ENCODE measurements at places on chromosomes 16 and 17.

DNA sequence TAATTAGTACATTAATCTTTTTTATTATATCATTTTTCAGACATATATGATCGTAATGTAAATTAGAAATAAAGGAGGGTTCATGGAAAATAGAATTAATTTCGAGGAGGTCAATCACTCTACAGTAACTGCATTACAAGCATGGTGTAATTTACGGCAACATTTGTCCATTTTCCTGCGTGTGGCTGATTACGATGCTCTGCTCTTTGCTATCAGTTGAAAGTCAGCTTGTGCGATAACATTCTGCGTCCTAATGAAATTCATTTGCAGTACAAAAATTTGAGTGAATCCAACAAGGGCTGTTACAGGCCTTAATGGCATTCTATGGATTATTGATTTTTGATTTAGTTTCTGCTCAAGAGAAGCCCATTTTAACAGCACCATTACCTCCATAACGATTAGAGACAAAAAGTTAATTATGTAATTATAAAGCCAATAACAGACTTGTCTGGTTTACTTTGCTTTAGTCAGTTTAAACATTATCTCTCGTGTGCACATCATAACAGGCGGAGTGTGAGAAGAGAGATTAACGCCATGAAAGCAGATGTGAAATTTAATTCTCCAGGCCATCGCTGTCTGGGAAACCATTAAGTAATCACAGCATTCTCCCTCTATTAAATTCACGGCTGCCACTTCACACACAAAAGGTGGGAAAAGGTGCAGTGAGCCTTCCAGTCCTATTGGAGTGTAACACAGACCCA lies 256.4 kb upstream of the IRX3 start:
- DNase-seq, result peak; percentile 57

GRCh38 chr16:55437625-55438024 lies 41.4 kb upstream of the MMP2 start:
- no peak for DNase-seq

- no peak for DNase-seq
Measured at GRCh38 chr17:49850772-49851386, 3.0 kb upstream of the TAC4 start.

- DNase-seq, result no peak
Measured at GRCh38 chr17:64129515-64129764, 504 bp downstream of the ERN1 start.

DNA sequence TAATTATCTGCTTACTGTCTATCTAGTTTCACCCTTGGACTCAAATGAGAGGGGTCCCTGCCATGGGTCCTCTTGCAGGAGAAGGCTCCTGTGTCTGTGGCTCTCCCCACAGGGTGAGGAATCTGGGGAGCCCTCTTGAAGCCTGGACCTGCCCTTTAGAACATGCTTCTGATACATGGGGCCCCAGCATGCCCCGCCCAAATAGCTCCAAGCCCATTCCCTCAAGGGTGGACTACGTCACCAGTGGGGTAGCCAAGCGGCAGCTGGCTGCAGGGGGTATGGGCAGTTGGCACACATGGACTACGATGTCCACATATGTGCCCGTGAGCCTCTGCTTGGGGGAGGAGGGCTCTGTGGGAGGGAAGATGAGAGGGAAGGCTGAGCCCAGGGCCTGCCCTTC lies 39.3 kb downstream of the ARHGAP27 start:
- no peak for DNase-seq

GRCh38 chr17:8746501-8747236 lies 2.0 kb upstream of the CCDC42 start:
- DNase-seq, result no peak

DNA sequence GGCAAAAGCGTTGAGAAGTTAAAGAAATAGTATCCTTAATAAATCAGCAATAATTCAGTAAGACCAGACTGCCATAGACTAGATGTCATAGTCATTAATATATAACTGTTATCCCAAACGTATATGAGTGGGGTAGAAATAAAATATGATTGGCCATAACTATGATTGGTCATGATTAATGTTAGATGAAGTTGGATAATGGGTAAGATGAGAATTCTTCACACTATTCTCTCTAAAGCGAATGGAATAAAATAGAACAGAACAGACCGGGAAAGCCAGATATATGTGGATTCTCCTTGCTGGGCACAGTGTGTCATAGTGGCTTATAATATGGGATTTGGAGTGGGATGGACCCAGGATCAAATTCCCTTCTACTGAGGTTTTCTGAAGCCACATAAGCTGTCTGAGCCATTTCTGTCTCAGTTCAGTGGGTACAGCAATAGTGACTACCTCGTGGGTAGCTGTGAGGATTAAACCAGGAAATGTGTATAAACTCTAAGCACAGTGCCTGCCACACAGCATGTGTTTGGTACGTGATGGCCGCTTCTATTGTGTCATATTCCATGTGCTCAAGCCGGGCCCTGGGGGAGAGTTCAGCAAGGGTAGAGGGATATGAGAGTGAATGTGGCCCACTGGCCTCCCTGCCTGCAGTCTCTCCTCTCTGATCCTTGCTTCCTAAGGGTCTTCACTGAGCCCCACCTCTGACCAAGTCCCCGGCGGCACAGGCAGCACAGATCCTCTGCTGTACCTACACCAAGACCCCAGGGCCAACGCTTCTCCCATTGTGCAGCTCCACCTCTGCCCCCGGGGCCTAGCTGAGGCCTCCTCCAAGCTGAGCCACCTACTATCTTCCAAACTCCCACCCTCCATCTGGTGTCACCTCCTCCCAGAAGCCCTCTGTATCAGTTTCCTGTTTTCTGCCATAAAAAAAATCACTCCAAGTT lies 3.7 kb downstream of the CETP start:
- DNase-seq, result no peak

GRCh38 chr16:15502041-15502725 lies 67.8 kb downstream of the BMERB1 start:
- no peak for DNase-seq

DNA sequence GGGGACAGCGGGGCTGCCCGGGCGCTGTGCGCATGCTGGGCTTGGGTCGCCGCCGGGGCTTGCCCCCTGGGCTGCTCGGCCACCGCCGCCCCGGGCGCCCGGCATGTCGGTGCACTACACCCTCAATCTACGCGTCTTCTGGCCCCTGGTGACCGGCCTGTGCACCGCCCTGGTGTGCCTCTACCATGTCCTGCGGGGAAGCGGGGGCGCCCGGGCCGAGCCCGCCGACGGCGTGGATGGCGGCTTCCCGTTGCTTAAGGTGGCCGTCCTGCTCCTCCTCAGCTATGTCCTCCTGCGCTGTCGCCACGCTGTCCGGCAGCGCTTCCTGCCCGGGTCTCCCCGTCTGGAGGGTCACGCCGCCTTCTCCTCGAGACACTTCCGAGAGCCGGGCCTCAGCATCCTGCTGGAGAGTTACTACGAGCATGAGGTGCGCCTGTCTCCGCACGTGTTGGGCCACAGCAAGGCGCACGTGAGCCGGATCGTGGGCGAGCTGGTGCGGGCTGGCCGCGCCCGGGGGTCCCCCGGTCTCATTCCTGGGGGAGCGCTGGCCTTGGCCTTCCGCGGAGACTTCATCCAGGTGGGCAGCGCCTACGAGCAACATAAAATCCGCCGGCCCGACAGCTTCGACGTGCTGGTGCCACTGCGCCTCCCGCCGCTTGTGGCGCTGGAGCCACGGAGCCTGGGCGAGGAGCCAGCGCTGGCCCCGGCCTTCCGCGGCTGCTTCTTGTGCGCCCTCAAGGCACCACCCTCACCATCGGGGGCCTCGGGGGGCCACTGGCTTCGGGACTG lies 789 bp downstream of the ITPRIPL2 start:
- DNase-seq, result peak; percentile 15

DNA sequence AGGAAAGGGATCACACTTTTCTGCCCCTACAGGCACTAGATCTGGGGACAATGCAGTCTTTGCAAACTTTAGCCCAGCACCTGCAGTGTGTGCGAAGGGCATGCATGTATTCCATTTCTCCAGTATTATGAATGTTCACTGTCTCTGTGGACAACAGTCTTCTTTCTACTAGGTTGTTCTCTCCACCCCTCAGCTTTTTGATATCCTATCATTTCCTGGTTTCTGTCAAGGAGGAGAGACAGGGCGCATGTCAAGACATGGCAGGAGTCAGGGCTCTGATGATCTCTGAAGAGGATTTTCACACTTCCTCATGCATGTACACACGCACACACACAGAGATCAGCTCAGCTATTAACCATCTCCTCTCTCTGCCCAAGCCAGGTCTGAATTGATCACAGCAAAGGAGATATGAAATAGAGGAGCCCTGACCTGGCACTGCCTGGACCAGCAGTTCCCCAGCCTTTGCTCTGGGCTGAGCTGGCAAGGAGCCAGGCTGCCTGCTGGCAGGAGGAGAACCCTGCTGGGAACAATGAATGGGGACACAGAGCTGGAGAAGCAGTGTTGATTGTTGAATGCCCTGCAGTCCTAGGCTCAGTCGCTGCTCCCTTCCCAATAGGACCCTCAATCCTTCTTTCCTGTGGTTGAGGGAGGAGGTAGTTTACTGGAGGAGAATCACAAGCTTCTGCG lies 2.6 kb downstream of the GPR179 start:
- DNase-seq, result peak; percentile 89

- DNase-seq, result peak; percentile 54
Measured at GRCh38 chr17:67390006-67390645, 13.0 kb downstream of the PITPNC1 start.

- no peak for DNase-seq
Measured at GRCh38 chr17:58402047-58402446, 15.3 kb downstream of the RNF43 start.

- no peak for DNase-seq
Measured at GRCh38 chr16:72474501-72475123, 302.7 kb upstream of the PMFBP1 start.

- no peak for DNase-seq
Measured at GRCh38 chr17:61221181-61221580, 178.5 kb upstream of the TBX2 start.

GRCh38 chr17:45971698-45972141 lies 27.3 kb upstream of the STH start:
- DNase-seq, result no peak

DNA sequence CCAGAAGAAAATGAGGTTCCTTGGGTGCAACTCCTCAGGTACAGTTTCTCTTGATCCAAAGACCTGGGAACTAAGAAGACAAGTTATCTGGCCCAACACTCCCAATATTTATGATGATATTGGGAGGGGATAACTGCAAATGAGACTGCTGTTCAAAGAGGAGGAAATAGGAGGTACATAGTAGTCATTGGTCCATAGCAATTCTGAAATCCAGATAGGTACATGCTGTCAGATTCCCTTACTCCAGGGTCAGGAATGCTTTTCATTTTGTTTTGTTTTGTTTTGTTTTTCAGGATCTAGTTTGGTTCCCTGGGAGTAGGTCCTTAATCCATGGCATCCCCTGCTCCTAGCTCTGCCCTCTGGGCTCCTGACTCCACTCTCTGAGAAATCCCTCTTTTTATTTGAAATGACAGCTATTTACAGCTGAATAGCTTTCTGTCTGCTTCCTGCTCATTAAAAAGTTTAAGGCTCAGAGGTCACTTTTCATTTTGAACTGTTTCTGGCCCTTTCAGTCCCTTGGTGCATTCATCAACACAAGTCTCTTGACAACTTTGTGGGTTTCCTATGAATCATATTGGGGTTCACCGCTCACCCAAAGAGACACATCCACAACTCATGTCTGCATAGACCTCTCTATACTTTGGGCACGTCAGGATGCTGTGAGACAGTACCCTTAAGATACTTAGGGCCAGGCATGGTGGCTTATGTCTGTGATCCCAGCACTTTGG lies 110.2 kb upstream of the C17orf78 start:
- no peak for DNase-seq

DNA sequence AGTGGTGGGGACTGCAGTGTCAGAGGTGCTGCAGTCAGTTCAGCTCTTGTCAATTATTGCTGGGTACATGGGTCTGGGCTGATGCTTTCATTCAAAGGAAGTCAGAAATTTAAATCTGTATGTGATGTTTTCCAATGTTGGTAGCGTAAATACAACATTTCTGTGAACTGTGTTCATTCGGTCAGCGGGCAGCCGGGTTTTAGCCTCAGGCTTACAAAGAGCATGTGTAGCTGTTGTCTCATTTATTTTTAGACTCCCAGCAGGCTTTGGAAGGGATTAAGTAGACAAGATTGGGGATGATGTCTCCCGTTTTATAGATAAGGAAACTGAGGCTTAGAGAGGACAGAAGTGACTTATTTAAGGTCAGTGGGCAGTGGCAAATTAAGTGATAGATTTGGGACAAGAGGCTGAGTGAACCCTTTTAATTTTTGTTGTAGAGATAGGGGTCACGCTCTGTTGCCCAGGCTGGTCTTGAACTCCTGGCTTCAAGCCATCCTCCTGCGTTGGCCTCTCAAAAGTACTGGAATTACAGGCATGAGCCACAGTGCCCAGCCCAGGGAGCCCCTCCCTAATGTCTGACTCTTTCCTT lies 8.1 kb downstream of the AQP8 start:
- no peak for DNase-seq

GRCh38 chr17:64331366-64331765 lies 59.3 kb downstream of the PECAM1 start:
- DNase-seq, result no peak

GRCh38 chr16:50289950-50290764 lies 23.8 kb downstream of the ADCY7 start:
- DNase-seq, result no peak

- DNase-seq, result no peak
Measured at GRCh38 chr16:57156351-57156703, 29.5 kb downstream of the PSME3IP1 start.

- DNase-seq, result peak; percentile 30
Measured at GRCh38 chr17:28570716-28571360, 486 bp downstream of the PIGS start.

GRCh38 chr17:8467527-8467926 lies 31.8 kb downstream of the NDEL1 start:
- DNase-seq, result no peak

GRCh38 chr17:3913531-3914311 lies 2.5 kb downstream of the P2RX1 start:
- peak; percentile 51 for DNase-seq

DNA sequence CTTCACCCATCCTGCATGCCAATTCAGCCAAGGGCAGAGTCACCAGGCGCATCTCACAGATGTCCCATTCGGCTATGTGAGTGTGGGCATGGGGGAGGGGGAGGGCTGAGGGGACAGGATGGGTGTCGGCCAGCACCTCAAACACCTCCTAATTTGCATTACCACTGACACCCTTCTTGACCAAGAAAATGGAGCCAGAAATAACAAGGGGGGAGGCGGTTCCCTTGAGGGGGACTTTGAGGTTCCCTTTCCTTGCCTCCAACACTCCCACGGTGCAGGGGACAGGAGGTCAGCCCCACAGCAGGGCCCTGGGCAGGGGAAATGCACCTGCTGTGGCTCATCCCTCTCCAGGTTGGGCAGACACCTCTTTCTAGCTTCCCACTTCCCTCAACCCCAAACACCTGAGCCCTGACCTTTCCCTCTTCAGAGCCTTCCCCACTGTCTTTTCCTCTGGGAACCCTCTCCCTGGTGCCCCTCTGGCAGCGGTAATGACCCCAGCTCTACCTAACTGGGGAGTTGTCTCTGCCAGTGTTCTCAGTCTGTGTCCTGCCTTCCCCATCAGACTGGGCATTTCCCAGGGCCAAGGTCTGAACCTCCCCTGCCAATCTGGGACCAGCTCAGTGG lies 18.2 kb upstream of the TBX21 start:
- DNase-seq, result no peak

GRCh38 chr17:67417507-67417906 lies 40.4 kb downstream of the PITPNC1 start:
- DNase-seq, result no peak
